Breast epithelium (tissue), 4 donors: ENCODE measurements at places on chromosomes 7 and 10. TPM values are rescaled to one million over a fixed set of nuclear protein-coding genes. Genes with fewer than 3 reads are reported as not detected.

TFPI2 gene
- total RNA-seq: 223 TPM

- H3K27me3 ChIP-seq: no peaks in the 10 kb centered on the region
- H3K4me1 ChIP-seq: no peaks in the 10 kb centered on the region
- no peak overlapping the region for H3K4me3 ChIP-seq
- no peaks in the 10 kb centered on the region for H3K36me3 ChIP-seq
Observed at GRCh38 chr10:66983475-66983818, 57.6 kb downstream of the LRRTM3 start.

- H3K27ac ChIP-seq: peak within 1 kb of the TSS; percentile 59
- H3K4me3 ChIP-seq: peak within 1 kb of the TSS; percentile 37
- DNase-seq: peak; percentile 64
- peaks cover 7% of the 10 kb centered on the region for H3K4me1 ChIP-seq
Observed at GRCh38 chr10:114239117-114239993, at the start of gene VWA2. Gene VWA2, plus strand, starts transcription at chr10:114239254. Its CDS starts 9,460 bp downstream, at chr10:114248714.

OPALIN gene
- total RNA-seq: not detected

OR6B1 gene
- not detected for total RNA-seq

DNA sequence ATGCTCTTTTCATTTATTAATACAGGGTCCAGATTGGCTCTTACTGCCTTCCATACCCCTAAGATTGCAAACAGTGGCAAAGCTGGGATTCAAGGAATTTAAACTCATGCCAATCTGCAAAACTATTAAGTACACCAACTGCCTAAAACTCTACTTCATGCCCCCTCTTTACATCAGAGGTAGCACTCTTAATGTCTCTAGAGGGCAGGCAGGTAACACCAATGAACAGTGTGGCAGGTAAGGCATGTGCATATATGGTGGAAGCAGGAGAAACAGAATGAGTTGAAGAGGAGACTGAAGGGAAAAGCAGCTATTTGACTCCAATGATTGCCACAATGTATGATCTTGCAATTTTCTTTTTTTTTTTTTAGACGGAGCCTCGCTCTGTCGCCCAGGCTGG, 156.7 kb downstream of the BTAF1 start:
- no peak overlapping the region for H3K27ac ChIP-seq
- H3K36me3 ChIP-seq: no peaks in the 10 kb centered on the region
- H3K27me3 ChIP-seq: no peaks in the 10 kb centered on the region
- no peaks in the 10 kb centered on the region for H3K4me1 ChIP-seq

DNA sequence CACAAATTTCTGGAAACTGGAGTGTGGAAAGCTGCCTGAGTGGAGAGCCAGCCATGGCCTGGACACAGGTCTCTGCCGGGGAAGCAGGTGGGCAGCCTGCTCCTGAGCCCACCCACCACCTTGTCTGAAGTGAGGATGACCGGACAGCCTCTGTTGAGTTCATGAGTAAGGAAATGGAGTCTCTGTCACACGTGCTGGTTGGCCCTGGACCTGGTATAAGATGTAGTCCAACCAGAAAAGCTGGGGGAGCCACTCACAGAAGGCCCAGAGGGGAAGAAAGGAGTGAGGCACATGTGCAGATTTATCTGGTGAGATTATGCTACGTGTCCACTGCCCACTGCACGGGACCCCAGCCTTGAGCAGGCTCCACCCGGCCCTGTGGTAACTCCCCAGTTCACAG, 383.5 kb downstream of the GRID1 start:
- no peak overlapping the region for H3K4me3 ChIP-seq
- H3K27me3 ChIP-seq: no peaks in the 10 kb centered on the region
- DNase-seq: no peak

- no peak for DNase-seq
- peak overlapping the region; percentile 72 for H3K4me3 ChIP-seq
- H3K27ac ChIP-seq: peak overlapping the region; percentile 88
- H3K27me3 ChIP-seq: peaks cover 98% of the 10 kb centered on the region
- no peaks in the 10 kb centered on the region for H3K36me3 ChIP-seq
Observed at GRCh38 chr10:117544004-117544701, 1.6 kb downstream of the EMX2 start.

- H3K4me1 ChIP-seq: no peaks in the 10 kb centered on the region
- H3K27ac ChIP-seq: no peak overlapping the region
- no peaks in the 10 kb centered on the region for H3K27me3 ChIP-seq
- no peak overlapping the region for H3K4me3 ChIP-seq
- H3K36me3 ChIP-seq: no peaks in the 10 kb centered on the region
Observed at GRCh38 chr7:90749774-90750173, 153.7 kb downstream of the CDK14 start.

DNA sequence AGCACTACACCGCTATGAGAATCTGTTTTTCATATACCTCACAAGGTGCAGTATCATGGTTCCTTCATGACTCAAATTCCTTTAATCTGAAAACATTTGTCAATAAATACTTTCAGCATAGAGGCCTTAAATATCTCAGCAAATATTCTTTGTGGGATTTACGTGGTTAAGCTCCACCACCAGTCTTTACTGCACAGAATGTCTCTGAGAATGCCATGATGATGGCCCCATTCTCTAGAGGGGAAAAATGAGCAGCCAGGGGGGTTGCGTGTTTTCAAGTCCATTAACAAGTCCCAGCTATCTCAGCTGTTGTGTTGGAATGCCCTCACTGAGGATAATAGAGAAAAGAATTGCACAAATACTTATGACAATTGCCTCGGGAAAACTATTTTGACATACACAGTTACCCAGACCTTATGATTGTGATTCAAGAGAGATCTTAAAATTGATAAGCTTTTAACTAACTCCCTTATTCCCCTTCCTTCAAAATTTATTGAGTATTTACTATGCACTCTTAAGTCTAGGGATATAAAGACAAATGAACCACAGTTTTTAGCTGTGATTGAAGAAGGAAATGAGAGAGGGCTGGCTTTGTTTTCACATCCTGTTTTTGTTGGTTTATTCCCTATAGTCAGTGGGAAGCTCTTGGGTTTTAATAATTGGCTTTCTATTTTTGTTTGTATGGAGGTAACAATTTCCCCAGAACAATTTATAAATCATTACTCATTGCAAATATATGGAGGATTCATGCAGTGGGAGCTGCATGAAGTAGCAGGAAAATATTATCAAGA, 176.5 kb upstream of the VWC2 start:
- no peaks in the 10 kb centered on the region for H3K4me1 ChIP-seq
- no peak overlapping the region for H3K27ac ChIP-seq
- no peak overlapping the region for H3K4me3 ChIP-seq

DNA sequence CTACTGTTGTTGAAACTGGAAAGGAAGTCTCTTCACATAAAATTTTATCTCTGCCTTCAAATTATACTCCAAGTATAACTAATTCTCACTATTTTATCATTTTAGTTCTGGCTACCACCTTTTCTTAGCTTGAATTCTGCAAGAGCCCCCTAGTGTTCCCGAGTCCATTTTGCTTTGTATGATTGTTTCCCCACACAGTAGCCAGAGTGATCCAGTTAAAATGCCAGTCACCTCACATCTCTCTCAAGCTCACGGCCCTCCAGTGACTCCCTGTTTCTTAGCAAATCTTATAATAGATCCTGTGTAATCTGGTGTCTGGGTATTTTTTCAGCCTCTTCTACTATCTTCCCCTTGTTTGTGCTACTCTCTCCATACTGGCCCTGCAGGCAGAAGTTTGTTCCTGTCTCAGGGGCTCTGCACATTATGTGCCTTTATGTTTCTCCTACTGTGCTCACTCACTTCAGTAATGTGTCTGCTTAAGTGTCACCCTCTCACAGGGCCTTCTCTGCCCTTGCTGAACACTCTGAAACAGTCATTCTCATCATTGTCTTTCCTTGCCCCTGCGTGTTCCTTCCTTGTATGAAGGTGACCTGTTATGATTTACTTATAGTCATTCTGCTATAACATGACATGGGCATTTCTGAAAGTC, 8.9 kb downstream of the WAC start:
- no peak for DNase-seq
- H3K27ac ChIP-seq: no peak overlapping the region
- no peaks in the 10 kb centered on the region for H3K27me3 ChIP-seq

TAS2R3 gene
- 4.8 TPM for total RNA-seq

DNA sequence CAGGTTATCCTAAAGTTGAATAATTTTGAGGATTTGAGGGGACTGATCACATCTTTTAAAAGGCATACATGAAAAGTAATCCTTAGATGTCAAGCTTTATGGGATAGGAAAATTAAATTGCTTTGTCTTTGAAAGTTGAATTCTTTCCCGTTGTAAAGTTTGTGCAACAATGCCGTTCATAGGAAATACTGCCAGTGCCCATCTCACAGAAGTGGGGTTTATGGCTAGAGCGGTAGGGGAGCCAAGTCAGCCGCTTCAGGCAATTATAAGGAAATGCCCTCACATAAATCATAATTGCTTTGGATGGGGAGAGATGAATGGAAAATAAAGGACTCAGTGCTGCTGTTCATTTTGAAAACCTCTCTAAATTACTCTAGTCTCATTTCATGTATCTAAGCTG, 18.1 kb downstream of the CDC123 start:
- H3K36me3 ChIP-seq: peaks cover 10% of the 10 kb centered on the region
- H3K4me3 ChIP-seq: no peak overlapping the region
- H3K4me1 ChIP-seq: no peaks in the 10 kb centered on the region
- no peak overlapping the region for H3K27ac ChIP-seq

AEBP1 gene
- 145 TPM for total RNA-seq

DNA sequence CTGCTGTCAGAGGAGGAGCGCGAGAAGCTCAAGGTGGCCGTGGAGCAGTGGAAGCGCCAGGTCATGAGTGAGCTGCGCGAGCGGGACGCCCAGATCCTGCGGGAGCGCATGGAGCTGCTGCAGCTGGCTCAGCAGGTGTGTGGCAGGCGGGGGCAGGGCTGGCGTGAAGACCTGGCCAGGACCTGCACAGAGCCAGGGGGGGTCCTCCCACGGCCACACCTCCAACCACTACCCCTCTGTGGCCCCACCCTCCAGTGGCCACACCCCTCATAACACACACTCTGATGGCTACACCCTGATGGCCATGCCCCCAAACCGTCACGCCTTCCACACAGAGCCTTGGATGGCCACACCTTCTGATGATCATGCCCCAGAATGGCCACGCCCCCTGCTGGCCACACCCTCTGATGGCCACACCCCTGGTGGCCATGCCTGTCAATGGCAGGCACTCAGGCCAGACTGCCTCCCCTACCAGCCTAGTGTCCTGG, 23.4 kb upstream of the DPYSL4 start:
- no peaks in the 10 kb centered on the region for H3K27me3 ChIP-seq
- no peak overlapping the region for H3K27ac ChIP-seq
- no peak for DNase-seq
- H3K36me3 ChIP-seq: no peaks in the 10 kb centered on the region

- no peaks in the 10 kb centered on the region for H3K4me1 ChIP-seq
- H3K36me3 ChIP-seq: no peaks in the 10 kb centered on the region
- DNase-seq: no peak
- no peaks in the 10 kb centered on the region for H3K27me3 ChIP-seq
- H3K4me3 ChIP-seq: no peak overlapping the region
Observed at GRCh38 chr7:40531956-40532355, 397.2 kb downstream of the SUGCT start.

DNA sequence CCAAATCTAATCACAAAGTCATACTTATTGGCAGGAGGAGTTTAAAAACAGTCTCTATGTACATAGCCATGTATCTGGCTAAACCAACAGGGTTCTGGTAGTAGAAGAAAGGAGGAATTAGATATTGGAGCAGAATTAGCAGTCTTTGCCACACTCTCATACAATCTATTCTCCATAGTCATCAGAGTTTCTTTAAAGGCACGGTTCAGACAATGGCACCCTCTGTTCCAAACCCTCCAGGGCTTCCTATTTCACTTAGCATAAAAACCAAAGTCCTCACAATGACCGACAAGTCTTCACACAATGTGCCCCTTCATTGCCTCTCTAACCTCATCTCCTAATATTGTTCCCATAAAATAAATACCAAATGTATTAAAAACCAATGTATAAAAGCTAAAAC, 12.7 kb downstream of the ZNF438 start:
- no peaks in the 10 kb centered on the region for H3K27me3 ChIP-seq
- H3K4me3 ChIP-seq: no peak overlapping the region
- DNase-seq: no peak
- H3K36me3 ChIP-seq: no peaks in the 10 kb centered on the region
- no peak overlapping the region for H3K27ac ChIP-seq
- H3K4me1 ChIP-seq: no peaks in the 10 kb centered on the region

HABP2 gene
- total RNA-seq: 0.29 TPM

DNA sequence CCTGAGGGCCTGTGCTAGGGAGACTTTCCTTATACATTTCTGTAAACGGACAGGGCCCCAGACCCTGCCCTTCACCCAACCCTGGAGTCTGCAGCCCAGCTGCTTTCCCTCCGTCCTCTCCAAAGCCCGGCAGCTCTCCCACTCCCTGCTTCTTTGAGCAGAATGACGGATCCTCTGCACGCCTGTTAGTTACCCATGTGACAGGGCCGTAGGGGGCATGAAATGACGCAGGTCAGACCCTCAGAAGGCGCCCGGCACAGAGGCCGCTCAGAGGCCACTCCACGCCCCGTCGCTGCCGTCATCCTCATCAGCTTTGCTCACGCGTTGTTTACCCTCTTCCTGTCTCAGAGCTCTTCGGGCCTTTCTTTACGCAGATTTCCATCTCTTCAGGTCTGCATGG, 60.2 kb upstream of the MKRN1 start:
- no peaks in the 10 kb centered on the region for H3K4me1 ChIP-seq
- DNase-seq: no peak
- H3K27ac ChIP-seq: no peak overlapping the region

- no peaks in the 10 kb centered on the region for H3K27me3 ChIP-seq
- no peak overlapping the region for H3K4me3 ChIP-seq
- H3K4me1 ChIP-seq: no peaks in the 10 kb centered on the region
- no peaks in the 10 kb centered on the region for H3K36me3 ChIP-seq
Observed at GRCh38 chr7:111414374-111414773, 147.9 kb downstream of the IMMP2L start.

DENND2A gene
- 6.9 TPM for total RNA-seq

GRCh38 chr10:78578929-78579328, 489.8 kb upstream of the ZMIZ1 start:
- H3K27me3 ChIP-seq: no peaks in the 10 kb centered on the region
- H3K4me1 ChIP-seq: no peaks in the 10 kb centered on the region
- DNase-seq: no peak
- H3K4me3 ChIP-seq: no peak overlapping the region
- H3K27ac ChIP-seq: no peak overlapping the region

DNA sequence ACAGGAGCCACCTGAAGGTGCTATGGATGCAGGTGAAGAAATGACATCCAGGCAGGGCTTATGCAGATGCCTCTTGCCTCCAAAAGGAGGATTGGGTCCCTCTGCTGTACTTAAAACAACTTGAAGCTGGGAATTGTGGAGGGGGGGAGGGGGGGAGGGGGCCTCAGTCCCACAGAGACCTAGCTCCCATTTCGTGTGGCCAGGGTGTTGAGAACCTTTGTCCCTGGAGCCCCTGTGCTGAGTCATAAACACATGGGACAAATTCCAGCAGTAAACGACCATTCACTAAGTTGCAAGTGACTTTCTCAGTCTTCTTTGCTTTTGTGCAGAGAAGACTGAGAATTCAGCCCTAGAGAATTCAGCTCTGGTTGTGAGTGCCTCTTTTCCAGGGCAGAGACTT, 96.5 kb upstream of the PODXL start:
- H3K4me1 ChIP-seq: no peaks in the 10 kb centered on the region
- H3K27ac ChIP-seq: no peak overlapping the region
- no peaks in the 10 kb centered on the region for H3K36me3 ChIP-seq
- no peak overlapping the region for H3K4me3 ChIP-seq
